IPS DF 19.7 (cell line): ENCODE measurements at places on chromosomes 1 and 21.

- DNase-seq: no peak
Measured at GRCh38 chr1:76268341-76268740, 193.8 kb downstream of the ST6GALNAC3 start.

DNA sequence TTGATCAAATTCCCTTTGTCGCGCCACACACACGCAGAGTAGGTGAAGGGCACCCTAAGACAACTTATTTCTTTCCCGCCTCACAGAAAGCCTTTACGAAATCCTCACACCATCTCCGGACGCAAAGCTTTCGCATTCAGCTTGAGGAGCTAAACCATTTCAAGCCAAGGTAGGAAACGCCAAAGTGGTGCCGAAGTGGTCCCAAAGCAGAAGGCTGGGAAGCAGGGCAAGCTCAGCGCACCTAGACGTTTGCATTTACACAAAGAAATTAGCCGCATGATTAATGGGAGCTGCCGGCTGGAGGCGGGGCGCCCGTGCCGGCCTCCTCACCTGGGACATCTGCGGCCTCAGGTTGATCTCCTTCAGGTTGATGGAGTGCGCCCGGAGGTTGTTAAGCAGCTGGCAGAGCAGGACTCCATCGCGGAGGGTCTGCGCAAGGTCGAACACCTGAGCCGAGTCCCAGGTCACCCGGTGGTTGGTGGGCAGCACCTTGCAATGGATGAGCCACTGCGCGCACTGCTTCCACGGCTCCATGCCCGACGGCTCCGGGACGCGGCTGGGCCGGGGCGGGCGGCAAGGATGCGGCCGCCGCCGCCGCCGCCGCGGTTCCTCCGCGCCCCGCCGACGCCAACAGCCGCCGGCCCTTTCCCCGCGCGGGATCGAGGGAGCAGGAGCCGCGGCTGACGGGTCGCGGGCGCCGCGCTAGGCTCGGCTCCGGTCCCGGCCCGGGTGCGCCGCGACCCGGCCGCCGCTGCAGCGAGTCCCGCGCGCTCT is 457 bp downstream of the VAV3 start:
- no peak for DNase-seq

DNA sequence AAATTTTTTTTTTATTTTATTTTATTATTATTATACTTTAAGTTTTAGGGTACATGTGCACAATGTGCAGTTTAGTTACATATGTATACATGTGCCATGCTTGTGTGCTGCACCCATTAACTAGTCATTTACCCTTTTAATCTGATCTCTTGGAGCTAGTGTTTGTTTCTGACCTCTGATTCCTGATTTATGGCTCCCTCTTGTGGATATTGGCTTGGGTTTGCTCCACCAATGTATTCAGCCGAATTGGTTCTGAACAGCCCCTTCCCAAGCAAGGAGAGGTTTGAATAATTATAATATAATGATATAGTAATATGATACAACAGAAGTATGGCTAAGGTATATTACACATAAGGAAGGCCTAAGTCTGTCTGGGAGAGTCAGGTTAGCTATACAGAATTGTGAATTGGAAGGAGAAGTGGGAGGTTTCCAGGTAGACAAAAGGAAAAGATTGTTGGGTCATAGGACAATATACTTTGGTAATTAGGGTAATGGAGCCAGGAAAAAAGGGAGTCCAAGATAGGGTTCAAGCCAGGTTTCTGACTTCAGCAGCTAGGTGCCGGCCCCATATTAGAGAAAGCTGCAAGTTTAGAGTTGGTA is 53.1 kb upstream of the HMCN1 start:
- DNase-seq: no peak

GRCh38 chr21:36330904-36331303 is 10.9 kb downstream of the MORC3 start:
- no peak for DNase-seq

DNA sequence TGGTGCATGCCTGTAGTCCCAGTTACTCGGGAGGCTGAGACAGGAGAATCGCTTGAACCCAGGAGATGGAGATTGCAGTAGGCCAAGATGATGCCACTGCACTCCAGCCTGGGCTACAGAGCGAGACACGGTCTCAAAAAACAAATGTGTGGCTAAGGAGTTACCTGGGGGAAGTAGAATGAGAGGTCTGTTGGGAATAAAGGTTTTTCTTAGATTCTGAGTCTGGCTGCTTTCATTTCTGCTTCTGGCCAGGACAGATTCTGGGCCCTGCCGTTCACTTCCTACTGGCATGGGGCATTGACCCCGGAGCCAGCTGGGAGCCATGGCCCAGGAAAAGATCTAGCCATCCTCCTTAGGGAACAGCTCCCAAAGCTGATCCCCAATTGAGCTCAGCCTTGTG is 420 bp upstream of the DCDC2B start:
- no peak for DNase-seq

DNA sequence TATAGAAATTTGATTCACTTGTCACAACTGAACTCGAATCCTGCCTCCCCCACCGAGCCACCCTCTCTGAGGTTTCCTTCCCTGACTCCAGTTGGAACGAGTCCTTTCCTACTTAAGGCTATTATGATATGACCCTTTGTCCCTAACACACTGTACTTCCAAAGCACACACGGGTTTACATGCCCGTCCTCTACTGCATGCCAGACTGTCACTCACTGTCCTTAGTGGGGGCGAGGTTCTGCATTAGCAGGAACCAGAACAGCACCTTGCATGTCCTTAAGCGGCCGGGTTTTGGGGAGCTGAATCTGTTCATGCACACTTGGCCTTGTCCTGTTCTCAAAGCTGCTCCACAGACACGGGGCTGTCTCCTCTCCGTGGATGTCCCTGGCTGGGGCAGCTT is 164.6 kb upstream of the KCNJ6 start:
- no peak for DNase-seq

DNA sequence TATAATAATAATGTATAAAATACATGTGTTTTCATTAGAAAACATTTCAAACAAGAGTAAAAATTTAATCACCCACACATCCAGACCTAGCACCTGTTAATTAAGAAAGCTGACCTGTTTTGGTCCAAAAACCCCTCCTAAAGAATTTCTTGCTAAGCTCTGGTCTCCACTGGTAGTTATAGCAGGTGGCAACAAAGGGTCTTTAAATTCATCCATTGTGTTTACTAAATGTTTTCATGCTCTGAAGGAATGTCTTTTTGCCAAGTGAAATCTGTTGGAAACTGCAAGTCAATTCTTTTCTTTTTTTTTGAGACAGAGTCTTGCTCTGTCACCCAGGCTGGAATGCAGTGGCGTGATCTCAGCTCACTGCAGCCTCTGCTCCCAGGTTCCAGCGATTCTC is 141.1 kb downstream of the ESRRG start:
- no peak for DNase-seq

GRCh38 chr1:48793863-48794262 is 17.2 kb upstream of the BEND5 start:
- DNase-seq: no peak
